Foreskin keratinocyte (primary cell): ENCODE measurements at places on chromosomes 7 and 10.

- no peak for DNase-seq
Measured at GRCh38 chr10:91061608-91062007, 140.7 kb upstream of the ANKRD1 start.

GRCh38 chr10:126270111-126270510 lies 118.2 kb downstream of the ADAM12 start:
- peak; percentile 24 for DNase-seq

DNA sequence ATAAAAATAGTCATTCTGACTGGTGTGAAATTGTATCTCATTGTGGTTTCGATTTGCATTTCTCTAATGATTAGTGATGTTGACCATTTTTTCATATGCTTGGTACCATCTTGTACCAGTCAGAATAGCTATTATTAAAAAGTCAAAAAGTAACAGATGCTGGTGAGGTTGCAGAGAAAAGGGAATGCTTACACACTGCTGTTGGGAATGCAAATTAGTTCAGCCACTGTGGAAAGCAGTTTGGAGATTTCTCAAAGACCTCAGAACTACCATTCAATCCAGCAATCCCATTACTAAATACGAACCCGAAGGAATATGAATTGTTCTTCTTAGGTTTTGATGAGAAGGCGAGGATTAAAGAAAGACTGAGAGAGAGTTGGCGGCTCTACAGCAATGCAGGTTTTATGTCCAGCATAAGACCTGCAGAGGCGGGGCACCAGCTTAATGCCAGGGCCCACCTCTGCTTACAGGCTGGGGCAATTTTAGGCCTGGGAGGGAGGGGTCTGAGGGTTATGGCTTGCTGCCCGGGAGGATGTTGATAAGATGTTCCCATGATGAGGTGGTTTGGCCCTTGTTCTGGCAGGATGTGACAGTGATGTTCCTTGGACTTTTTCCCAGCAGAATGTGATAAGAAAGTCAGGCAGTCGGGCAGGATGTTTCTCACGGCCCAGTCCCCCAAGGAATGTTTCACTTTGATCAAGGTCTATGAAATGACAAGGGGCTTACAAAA lies 74.4 kb downstream of the MEST start:
- no peak for DNase-seq

- DNase-seq = no peak
Measured at GRCh38 chr7:36966636-36967035, 242.3 kb upstream of the AOAH start.

- no peak for DNase-seq
Measured at GRCh38 chr10:33772370-33773252, 438.1 kb upstream of the NRP1 start.

DNA sequence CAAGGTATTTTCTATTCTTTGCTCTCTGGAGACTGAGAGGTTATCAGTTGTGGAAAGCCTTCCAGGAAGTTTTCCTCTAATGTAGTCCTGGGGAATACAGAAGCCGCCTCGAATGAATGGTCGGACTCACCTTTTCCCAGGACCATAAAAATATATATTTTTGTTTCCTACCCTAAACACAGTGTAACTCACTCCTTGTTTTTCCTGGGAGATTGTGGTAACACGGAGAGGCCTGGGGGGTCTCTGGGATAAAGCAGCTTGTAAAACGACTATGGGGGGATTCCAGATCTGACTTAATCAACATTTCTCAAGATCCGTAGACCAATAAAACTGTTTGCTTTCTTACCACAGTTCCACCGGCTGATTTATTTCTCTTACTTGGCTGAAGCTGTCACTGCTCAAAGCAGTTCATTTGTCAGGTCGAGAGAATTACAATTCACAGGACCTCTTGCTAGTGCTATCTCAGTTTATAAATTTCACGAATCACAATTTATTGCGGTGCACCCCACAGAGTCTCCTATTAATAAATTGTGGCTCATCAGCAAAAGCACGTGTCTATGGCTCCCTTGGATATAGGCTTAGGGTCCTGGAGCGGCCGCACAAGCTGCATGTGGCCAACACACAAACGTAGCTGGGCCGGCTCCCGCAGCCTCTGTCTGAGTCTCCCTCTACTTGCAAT lies 176.3 kb upstream of the BMPER start:
- no peak for DNase-seq

DNA sequence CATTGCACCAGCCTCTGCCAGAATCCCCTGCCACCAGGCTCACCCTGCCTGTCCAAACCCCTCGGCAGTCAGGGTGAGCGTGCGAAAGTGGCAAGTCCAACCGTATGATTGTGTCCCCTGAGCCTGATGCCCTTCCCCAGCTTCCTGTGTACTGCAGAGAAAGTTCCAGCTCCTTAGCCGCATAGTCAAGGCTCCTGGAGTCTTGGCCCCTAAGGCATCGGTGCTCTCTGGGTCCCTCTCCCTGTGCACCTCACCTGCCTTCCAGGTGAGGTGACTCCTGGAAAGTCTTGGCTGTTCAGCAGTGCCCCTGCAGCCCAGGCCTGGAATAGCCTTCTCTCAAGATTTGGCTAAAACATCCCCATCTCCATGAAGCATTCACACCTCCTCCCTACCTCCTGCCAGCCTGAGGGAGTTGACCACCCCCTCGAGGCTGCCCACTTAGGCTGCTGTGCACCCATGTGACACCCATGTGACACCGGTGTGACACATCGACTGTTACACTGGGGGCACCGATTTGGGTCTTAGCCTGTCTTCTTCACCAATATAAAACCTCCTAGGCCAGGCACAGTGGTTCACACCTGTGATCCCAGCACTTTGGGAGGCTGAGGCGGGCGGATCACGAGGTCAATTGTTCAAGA lies 56.1 kb upstream of the ELN start:
- no peak for DNase-seq

- DNase-seq = no peak
Measured at GRCh38 chr10:26454891-26455290, 16.8 kb downstream of the APBB1IP start.

- DNase-seq = peak; percentile 75
Measured at GRCh38 chr7:81632418-81632817, 137.4 kb downstream of the HGF start.

DNA sequence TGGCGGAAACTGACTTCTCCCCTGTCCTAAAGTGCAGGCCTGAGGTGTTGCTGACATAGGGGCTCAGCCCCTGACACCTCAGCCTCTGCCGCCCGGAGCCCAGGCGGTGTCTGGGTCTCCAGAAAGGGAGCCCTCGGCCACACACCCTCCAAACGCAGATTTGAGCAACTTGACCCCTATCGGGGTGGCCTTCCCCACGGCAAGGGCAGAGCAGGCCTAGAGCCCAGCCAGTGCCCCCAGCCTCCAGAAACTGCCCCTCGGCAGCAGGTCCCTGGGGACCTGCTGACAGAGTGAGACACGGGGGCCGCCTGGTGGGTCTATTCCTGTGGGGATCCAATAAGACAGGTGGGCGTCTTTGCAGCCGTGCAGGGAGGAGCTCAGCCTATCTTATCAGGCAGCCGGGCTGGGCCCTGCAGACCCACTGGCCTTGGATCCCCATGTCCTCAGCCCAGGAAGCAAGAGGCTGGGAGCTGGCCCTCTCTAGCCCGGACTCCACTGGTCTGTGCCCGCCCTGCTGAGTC lies 11.0 kb downstream of the TMEM184A start:
- DNase-seq = no peak

DNA sequence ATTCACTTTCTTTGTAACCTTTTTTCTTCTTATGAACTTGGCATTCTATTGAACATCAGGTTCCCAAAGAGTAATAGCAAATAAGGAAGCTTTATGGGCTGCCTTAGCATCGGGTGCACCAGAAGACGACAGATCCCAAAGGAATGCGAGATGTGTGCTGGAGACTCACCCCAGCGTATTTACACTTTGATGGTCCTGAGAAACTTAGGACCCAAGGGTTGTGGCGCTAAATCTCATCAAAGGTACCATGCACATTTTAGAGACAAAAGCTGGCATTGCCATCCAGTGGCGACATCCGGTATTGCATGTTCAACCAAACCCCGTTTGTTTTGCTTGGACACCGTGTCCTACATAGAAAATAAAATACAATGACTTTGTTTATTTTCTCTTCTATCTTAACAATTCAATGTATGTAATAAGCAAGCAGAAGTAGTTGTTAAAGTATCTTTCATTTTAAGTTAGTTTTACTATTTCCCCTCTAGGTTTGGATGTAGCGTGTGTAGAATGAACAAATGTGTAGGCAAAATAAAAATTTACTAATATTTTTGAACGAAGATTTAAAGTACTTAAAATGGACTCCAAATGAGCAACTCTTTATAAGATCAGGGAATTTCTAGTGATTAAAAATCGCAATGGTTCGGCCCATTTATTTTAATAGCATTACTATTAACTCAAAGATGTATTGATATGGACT lies 1154.8 kb downstream of the GATA3 start:
- no peak for DNase-seq

- DNase-seq = no peak
Measured at GRCh38 chr10:14761372-14761771, 13.3 kb downstream of the FAM107B start.

DNA sequence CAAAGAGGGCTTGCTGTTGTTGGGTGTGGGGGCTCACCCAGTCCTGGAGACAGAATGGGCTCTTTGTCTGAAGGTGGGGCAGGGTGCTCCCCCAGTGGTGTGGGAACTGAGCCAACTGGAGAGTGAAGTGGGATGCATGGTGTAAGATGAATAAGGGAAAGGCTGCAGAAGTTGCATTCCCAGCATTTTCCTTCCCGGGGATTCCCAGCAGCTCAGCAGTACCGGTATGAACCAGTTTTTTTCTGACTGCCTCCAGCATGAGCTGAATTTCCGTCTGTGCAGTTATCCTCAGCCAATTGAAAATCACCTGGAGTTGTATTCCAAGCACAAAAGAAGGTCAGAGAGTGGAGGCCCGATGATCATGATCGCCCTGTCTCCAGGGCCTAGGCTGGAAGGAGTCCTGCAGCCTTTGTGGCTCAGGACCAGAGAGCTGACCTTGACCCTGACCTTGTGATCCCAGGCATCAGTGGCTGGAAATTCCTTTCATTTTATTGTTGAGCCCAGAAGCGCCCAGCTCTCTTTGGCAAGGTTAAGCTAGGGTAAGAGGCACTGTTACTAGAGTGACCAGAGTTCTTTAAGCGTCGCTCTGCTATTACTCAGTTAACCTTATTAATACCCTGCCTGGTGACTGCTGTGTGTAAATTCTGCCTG lies 33.4 kb downstream of the OGDH start:
- peak; percentile 88 for DNase-seq

- peak; percentile 89 for DNase-seq
Measured at GRCh38 chr7:2109936-2110609, 122.7 kb downstream of the MAD1L1 start.

- DNase-seq = peak; percentile 50
Measured at GRCh38 chr10:63628526-63629362, 107.5 kb downstream of the REEP3 start.

- DNase-seq = no peak
Measured at GRCh38 chr10:28463676-28464395, 69.1 kb upstream of the WAC start.

- peak; percentile 32 for DNase-seq
Measured at GRCh38 chr10:43110338-43111071, 27.7 kb upstream of the CSGALNACT2 start.

GRCh38 chr10:72802763-72803505 lies 90.6 kb upstream of the OIT3 start:
- peak; percentile 44 for DNase-seq

GRCh38 chr10:74799721-74800221 lies 26.6 kb upstream of the KAT6B start:
- DNase-seq = peak; percentile 66

DNA sequence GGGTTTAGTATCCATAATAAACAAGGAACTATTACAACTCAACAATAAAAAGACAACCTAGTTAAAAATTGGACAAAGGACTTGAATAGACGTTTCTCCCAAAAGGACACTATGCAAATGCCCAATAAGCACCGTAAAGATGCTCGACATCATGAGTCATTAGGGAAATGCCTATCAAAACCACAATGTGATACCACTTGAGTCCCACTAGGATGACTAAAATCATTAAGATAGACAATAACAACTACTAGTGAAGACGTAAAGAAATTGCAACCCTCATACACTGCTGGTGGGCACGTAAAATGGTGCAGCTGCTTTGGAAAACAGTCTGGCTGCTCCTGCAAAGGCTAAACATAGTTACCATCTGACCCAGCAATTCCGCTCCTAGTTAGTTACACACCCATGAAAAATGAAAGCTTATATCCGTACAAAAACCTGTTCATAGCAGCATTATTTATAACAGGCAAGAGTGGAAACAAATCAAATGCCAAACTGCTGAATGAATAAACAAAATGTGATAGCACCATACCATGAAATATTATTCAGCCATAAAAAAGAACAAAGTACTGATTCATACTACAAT lies 17.3 kb downstream of the CCDC3 start:
- DNase-seq = no peak

DNA sequence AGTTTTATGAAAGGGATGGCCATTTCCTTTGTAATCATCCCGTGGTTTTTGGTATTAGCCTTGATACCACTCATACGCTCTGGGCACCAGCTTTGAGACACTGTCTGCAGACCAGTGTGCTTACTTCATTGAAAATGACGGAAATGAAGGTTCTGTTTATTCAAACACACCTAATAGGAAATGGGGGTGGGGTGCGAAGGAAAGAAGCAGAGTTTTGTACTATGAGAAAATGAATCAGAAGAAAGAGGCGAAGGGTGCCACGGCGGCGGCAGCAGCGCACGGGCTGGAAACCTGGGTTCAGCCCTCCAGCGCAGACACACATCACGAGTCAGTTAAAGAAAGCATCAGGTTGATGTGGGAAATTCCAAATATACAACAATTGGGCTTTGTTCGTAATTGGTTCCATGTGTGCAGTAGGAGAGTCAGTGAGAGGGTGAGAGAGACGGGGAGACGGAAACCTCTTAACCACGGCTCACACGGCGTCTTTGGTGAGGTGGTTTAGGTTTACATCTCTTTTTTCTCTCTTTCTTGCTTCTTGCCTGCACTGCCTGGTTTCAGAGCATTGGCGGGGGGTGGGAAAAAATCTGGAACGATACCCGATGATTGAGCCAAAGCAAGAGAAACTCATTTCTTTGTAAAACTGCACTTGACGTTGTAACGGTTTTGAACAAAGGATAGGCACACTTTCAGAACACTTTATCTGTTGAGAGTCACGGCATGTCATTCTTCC lies 321.2 kb downstream of the FRMD4A start:
- DNase-seq = no peak

DNA sequence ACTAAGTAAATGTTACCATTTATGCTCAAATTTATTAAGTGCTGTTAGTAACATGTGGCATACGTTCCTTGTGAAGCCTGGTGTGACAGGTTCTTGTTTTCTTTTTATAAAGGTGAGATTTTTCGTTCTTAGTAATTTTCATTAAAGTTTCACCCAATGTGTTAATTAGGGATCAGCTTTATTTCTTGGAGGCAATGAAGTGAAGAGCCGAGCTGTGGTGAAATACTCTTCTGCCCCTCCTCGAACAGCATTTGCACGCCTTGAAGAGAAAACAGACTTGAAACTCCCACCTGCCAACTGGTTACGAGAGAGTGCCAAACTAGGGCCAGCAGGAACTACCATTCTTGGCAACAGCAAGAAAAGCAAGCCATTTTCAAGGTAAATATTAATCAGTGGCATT lies 1.5 kb downstream of the EDRF1 start:
- no peak for DNase-seq

GRCh38 chr7:25297278-25297677 lies 69.0 kb upstream of the NPVF start:
- DNase-seq = no peak

- DNase-seq = no peak
Measured at GRCh38 chr10:131206111-131206995, 105.2 kb downstream of the TCERG1L start.

GRCh38 chr7:77199013-77199966 lies at the start of gene FGL2:
Gene FGL2 (minus strand): TSS chr7:77199819. CDS start chr7:77199793, 26 bp downstream.
- DNase-seq = peak; percentile 9
